ENCODE measurements at places on chromosomes 6 and 20.

DNA sequence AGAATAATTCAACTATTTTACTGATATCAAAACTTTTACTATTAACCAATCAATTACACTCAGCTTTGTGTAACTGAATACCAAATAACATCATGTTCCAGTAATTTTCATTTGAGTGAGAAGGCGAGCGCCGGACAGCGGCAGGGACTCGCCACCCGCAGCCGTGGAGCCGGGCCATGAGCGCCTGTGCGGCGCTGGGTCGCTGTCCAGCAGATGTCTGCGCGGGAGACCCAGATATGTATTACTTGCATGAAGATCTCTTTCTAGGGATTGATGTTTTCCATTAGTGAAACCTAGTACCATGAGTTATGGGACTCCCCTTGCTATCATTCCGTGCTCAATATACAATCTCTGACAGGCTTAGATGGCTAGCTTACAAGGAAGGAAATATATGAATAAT, 245.1 kb upstream of the PRSS16 start:
- no peak for DNase-seq

DNA sequence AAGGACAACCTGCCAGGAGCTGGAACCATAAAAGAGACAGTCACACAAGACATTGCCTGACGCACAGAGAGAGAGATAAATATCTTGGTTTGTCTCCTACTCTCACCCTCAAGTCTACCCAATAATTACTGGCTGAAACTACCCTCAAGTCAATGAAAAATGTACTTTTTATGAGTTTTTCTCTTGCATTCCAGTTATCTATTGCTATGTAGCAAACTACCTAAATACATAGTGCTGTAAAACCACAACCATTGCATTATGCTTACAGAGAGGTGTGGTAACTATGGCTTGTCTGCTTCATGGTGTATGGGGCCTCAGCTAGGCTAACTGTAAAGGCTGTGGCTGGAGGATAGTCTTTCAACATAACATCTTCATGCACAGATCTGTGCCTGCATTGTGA, 247.8 kb downstream of the HAO1 start:
- no peak for DNase-seq

DNA sequence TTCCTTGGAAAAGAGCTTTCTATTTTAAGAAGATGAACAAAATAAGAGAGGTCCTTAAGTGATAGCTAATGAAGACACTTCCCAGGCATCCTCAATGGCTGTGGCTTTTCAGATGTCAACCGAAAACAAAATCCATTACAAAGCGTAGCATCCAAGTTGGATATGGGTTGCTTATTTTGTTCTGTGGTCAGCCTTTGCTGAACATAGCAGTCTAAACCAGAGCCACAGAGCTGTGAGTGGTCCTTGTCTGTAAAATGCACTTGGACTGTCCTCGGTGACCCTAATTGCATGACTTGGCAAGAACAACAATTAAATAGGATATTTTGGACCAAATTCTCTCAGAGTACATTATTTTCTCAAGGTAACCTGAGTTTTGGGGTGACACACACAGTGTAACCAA, 10.4 kb upstream of the BFSP1 start:
- DNase-seq: no peak

DNA sequence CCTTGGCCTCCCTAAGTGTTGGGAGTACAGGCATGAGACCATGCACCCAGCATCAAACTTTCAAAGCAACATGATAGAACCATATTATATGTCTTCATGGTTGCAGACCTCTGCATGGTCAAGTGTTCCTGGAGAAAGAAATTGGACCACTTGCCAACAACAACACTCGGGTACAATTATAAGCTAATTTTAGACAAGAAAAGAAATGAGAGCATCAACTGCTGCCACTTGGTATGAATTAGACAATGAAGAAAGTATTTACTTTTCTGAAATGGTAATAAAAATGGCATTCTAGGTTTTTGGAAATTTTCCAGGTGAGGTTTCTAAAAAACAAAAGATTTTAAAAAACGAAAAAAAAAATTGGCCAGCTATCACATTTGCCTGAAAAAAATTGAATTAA, 7.7 kb upstream of the PM20D2 start:
- no peak for DNase-seq

DNA sequence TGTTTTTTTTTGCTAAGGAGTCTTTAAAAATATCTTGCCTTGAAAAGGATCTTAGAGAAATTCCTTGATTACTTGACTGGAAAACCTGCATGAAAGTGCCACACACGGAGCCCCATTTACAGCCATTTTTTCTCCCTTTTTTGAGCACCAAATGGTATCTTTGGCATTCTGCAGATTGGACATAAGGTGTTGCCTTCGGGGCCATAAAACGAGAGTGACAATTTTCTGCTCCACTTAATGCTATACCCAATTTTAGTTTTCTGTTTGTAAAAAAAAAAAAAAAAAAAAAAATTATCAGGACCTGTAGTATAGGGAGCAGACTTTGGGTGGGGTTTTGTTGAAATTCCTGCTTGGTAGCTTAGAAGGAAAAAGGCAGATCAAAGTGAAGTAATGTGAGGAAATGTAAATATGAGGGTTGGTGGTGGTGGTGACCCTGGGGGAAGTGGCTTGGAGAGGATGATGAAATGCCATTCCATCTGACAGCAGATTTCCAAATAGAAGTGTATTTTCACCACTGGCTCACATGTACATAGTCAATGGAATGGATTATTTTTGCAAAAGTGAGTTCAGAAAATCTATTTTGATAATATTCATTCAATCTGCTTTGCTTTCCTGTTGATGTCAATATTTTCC, 212.1 kb upstream of the SOX4 start:
- DNase-seq: no peak

GRCh38 chr6:33738153-33738552, 8.6 kb downstream of the IP6K3 start:
- DNase-seq: no peak

DNA sequence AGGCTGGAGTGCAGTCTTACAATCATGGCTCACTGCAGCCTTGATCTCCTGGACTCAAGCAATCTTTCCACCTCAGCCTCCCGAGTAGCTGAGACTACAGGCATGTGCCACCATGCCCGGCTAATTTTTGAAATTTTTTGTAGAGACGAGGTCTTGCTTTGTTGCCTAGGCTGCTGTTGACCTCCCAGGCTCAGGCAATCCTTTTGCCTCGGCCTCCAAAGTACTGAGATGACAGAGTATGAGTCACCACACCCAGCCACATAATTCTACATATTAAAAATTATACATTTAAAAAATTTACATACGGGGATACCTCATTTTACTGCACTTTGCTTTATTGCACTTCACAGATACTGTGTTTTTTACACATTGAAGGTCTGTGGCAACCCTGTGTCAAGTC, 115.1 kb downstream of the MAN1A1 start:
- no peak for DNase-seq

DNA sequence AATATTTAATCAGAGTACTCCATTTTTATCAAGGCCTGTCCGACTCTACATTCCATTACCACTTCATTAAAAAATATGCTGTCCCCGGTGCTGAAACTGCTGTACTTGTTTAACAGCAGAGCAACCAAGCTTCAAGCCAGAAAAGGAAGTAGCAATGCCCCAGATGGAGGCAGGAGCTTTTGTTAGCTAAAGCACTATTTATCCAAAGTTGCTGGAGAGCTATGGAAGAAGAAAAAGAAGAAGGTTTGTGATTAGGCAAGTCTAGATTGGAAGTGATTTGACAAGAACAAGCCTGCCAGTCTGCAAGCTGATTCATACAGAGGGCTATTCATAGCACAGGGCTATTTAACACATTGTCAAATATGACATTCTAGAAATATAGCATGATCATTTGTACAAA, 160.9 kb upstream of the SPTLC3 start:
- no peak for DNase-seq

GRCh38 chr6:10419749-10420545, 5.1 kb upstream of the TFAP2A start:
- no peak for DNase-seq

DNA sequence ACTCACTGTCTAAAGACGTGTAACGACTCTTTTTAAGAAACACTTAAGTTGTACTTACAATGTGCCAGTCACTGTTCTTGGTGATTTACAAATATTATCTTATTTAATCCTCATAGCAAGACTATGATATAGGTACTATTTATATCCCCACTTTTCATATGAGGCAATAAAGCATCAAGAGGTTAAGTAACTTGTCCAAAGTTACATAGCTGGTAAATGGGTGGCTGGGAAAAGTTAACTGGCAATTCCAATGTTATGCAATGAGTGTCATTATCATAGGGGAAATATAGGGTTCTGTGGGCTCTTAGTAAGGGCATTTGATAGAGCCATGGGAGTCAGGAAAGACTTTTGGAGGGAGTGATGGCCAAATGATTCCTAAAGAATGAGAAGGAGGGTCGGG, 21.4 kb upstream of the RIPOR2 start:
- no peak for DNase-seq

DNA sequence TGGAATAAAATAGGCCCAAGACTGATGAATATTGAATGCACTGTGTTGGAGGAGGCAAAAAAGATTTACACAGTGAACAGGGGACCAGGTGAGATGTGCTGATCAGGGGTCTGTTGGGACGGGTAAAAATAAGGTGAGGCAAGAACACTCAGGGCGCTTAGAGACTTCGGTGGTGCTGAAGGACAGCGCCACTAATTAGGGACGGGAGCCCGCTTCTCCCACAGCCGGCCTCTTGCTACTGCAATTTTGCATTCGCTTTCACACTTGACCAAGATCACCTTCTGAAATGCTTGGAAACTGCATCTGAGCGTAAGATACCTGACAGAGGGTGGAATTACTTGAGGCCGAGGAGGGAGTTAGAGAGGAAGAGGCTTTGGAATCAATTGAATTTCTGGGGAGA, 7.3 kb downstream of the TFAP2D start:
- DNase-seq: no peak

GRCh38 chr20:44536175-44536574, 14.3 kb upstream of the SERINC3 start:
- DNase-seq: no peak

DNA sequence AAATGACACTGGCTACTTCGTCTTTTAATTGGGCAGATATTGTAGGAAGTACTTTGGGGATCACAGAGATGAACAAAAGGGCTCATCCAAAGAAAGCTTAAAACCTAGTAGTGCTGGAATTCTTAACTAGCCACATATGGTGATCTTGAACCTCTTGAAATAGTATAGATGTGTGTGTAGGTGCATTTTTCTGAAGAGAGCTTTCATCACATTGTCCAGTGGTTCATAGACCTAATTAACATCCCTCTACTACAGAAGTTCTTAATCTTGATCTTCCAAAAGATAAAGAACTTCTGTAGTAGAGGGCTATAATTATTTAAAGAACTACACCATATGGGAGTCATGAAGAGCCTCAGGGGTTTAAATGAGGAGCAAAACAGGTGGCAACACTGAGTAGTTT, 2.3 kb upstream of the PRIM2 start:
- no peak for DNase-seq

- no peak for DNase-seq
Measured at GRCh38 chr6:144006736-144007477, 1.2 kb downstream of the PLAGL1 start.

DNA sequence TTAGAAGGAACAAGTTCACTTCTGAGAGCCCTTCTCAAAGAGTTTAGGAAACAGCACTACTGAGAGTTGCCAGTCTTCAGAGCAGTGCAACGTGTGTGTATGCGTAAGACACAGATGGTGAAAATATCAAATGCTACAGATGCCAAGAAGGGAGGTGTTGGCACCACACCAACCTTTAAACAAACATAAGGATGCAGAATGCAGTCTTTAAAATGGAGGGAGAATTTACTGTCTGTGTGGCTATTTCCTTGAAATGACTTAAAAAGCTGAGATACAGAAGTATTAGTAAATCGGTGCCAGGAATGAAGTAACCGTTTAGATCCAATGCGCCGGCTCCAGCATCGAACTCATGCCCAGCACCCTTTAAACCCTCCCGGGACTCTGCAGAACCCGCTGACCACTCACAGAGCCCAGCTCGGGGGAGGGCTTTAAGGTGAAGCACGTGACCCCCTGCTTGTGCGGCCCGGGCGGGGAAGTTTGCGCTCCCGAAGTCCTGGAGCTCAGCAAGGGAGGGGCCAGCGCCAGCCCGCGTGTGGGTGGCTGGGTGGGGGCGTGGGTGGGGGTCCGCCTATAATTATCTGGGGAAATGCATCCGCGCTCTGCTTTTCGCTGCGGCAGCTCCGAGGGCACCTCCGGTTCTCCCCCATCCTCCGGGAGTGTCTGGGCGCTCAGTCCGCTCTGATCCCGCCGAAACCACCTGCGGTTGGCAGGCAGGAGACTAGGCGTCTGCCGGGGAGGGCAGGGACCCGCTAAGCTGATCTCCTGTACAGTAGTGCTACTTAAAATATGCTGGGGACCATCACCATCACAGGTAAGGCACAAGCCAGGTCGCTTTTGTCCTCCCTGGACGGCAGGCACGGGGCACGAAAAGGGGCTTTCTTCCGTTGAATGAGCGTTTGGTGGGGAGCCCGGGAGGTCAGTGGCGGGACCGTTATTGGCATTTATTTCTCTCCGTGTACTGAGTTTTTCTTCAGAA, 66.0 kb downstream of the ZBTB2 start:
- DNase-seq: peak; percentile 39

- DNase-seq: no peak
Measured at GRCh38 chr6:122712448-122713137, 66.9 kb upstream of the FABP7 start.

DNA sequence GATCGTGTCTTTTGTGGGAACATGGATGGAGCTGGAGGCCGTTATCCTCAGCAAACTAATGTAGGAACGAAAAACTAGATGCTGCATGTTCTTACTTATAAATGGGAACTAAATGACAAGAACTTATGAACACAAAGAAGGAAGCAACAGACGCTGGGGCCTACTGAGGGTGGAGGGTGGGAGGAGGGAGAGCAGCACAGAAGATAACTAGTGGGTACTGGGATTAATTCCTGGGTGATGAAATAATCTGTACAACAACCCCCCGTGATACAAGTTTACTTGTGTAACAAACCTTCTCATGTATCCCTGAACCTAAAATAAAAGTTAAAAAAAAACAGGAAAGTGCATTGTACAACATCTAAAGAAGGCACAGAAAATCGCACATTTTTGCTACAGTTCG, 59.0 kb upstream of the TMEM170B start:
- no peak for DNase-seq

GRCh38 chr20:23126281-23127061, 40.3 kb upstream of the CD93 start:
- DNase-seq: no peak

DNA sequence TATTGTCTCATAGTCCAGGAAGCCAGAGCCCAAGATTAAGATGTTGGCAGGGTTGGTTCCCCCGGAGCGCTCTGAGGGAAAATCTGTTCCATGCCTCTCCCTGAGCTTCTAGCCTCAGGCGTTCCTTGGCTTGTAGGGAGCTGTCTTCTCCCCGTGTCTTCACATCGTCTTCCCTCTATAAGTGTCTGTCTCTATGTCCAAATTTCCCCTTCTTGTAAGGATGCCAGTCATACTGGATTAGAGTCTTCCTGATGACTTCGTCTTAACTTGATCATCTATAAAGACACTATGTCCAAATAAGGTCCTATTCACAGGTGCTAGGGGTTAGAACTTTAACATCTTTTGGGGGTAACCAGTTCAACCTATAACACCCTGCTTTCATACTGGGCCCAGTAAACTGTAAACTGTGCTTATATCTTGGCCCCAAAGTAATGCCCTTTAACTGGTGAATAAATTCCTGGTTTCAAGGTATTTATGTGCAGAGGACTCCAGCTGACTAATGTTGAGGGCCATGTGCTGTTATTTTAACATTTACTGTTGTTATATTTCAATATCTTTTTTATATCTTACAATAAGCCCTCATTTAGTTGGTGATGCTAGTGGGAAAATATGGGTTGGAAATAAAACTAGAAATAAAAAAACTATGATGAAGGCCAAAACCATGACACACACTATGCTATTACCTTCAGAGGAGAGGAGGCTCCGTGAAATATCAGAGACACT, 101.7 kb upstream of the IYD start:
- DNase-seq: no peak

Measured in SW 1271 (cell line).